Foreskin melanocyte (primary cell): ENCODE measurements at places on chromosomes 6 and 20.

GRCh38 chr6:112372226-112372806 is 25.2 kb downstream of the RFPL4B start:
- peak; percentile 14 for DNase-seq

DNA sequence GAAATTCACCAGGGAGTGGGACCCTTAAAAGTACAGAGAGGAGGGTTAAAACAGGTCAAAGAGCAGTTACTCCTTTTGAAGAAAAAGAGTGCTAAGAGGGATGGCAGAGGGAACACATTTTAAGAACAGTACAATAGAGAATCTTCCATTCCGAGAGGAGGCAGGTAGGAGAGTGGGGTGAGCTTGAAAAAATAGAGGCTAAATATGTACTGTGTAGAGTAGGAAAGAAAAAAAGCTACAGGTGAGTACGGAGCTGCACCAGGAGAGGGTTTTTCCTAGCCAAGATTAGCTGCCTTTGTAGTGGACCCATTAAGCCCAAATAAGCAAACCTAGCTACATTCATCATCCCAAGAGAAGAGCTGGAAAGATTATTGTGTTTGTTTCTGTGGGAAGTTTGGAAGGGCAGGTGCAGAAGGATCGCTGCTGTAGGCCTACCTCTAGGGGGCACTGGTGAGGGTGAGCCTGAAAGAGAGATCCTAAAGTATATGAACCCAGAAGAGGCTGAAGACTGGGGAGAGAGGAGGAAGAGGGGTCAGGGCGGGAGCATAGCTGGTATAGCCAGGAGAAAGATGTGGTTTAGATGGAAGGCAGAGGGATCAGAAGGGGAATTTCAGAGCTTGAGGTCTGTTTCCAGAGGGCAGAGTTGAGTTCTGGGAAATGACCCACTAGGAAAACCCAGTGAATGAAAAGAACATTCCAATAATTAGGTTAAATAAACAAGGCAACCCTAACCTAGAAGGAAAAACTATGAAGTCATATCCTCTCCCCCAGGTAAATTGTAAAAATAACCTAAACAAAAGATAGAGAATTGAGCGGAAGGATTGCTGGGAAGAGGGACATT is 50.2 kb upstream of the HINT3 start:
- no peak for DNase-seq

GRCh38 chr6:16602035-16602434 is 159.2 kb downstream of the ATXN1 start:
- no peak for DNase-seq

DNA sequence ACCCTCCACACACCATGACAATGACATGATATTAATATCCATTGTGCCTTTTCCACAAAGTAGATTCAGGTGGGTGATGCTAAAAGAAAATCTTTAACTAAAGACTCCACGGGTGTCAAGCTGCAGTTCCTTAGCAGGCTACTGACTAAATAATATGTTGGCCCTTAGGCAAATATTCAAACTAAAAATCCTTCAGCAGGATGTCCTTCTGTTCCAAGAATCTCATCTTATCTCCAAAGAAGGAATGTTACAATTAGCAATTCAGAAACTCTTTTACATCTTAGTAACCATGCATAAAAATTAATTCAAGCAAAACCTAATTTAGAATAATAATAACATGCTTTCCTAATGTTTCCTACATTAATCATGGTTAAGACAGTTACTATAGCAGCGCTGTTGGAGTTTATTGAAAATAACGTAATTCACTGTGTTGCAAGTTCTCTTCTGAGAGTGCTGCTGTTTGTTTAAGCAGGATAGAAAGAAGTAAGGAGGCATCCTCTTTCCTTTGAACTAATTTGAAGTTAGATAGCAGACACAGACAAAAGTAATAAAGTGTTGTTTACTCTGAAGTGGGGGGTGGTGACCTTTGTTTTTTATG is 414.8 kb upstream of the CDH4 start:
- DNase-seq: no peak

- no peak for DNase-seq
Measured at GRCh38 chr20:51334609-51335008, 207.9 kb downstream of the NFATC2 start.

- no peak for DNase-seq
Measured at GRCh38 chr6:113147544-113147943, 709.6 kb upstream of the MARCKS start.

- DNase-seq: no peak
Measured at GRCh38 chr6:139939189-139939979, 564.9 kb upstream of the CITED2 start.

- no peak for DNase-seq
Measured at GRCh38 chr6:90199900-90200299, 96.7 kb downstream of the BACH2 start.

DNA sequence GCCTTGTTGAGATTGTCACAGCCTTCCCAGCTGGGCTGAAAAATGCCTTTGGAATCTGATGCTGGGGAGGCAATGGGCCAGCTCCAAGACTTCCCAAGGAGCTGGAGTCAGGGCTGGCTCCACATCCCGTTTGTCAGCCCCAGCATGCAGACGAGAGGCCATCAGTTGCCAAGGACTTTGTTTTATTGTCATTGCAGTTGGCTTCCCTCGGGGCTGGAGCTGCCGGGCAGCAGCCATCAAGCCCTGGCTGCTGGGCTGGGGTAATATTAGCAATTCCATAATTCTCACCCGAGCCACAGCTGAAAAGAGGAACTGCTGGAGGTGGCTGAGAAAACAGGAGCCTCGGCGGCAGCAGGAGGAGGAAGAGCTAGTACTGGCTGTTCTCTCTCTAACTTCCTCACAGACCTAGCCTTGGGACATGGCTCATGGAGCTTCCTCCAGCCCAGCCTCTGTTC is 182.5 kb downstream of the CDC5L start:
- no peak for DNase-seq

DNA sequence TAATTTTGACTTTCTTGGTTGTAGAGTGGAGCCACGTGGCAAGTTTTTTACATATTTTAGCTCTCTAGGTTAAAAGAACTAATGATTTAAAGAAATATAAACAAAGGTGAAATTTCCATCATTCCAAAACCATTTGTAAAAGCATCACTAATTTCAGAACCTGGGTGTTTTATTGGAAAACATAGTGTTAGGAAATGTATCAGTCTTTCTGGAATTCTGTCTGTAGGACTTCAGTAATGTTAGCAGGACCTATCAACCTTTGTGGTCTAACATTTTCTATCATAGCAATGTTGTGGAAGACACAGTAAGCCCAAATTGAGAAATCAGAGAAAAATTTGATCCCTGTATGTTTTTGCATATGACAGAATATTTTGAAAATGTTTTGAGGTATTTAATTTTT is 28.3 kb downstream of the L3MBTL3 start:
- DNase-seq: no peak

GRCh38 chr20:60365064-60365666 is 406.9 kb downstream of the CDH26 start:
- DNase-seq: no peak

- DNase-seq: no peak
Measured at GRCh38 chr6:158086504-158087223, 81.4 kb downstream of the SERAC1 start.

DNA sequence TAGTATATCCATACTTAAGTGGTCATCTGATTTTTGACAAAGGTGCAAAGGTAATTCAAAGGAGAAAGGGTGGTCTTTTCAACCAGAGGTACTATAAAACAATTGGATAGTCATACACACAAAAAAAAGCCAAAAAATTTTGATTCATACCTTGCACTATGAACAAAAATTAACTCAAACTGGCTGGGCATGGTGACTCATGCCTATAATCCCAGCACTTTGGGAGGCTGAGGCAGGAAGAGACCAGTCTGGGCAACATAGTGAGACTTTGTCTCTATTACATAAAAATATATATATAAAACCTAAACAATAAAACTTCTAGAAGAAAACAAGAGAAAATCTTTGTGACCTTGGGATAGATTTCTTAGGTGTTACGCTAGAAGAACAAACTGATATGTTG is 43.8 kb upstream of the ADIG start:
- DNase-seq: no peak

DNA sequence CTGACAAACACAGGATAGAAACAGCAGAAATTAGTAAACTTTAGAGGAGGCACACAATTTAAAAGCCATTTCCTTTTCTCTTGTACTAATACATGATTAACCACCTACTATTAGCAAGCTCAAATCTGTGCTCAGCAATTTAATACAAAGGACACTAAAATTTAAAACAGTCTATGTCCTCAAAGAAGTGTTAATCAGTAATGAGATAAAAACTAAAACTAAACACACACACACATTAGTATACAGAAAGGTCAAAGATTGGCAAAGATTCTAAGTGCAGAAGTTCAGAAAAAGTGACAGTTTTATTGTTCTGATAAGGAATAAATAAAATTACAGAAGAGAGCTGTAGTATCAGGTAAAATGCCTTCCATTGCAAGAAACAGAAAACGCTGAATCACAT is 73.9 kb upstream of the RUNX2 start:
- DNase-seq: no peak

- no peak for DNase-seq
Measured at GRCh38 chr20:37841389-37841788, 61.5 kb upstream of the VSTM2L start.

DNA sequence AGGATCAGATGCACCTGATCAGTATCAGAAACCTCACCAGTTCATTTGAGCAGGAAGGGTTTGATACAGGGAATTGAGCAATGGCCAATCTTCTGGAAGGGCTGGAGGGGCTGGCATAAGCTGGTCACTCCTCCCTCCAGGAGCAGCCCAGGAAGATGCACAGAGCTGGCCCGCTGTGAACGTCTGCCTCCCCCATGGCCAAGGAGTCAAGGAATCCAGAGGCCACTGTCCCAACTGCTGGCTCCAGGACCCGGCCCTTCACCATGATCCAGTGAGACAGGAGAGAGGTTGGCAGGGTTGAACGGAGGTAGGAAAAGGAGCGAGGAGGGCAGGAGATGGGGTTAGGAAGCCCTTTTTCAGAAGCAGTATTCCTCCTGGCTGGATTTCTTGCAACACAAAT is 113.9 kb upstream of the CST7 start:
- DNase-seq: no peak
